ENCODE measurements at places on chromosomes 7 and 10.

DNA sequence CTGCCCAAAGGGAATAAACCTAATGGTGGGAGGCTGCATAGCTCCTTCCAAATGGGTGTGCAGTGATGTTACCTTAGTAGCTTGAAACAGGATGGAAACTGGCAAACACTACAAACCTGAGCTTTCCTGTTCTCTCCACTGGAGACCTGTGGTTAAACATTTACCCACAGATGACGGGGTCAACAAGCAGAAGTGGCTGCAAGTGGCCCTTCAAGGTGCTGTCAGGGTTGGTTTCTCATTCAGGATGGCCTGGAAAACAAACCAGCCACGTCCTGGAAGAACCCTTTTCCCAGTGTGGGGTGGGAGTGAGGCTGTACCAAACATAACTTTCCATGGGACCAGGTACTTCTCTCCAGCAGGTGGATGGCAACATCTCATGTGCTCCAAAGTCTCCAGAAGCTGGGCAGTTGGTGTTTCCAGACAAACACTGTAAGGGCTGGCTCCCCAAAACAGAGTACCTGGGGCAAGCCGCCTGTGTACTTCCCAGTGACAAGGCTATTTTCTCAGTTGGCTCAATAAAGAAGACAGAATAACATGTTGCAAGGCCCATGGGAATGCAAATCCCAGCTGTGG lies 67.5 kb downstream of the DNAJB9 start:
- no peak for DNase-seq

GRCh38 chr10:63030536-63030935 lies 102.6 kb upstream of the NRBF2 start:
- DNase-seq, result no peak

- no peak for DNase-seq
Observed at GRCh38 chr7:37894671-37895070, 21.9 kb downstream of the SFRP4 start.

GRCh38 chr7:100965723-100966541 lies 3.4 kb upstream of the MUC12 start:
- DNase-seq, result peak; percentile 99

DNA sequence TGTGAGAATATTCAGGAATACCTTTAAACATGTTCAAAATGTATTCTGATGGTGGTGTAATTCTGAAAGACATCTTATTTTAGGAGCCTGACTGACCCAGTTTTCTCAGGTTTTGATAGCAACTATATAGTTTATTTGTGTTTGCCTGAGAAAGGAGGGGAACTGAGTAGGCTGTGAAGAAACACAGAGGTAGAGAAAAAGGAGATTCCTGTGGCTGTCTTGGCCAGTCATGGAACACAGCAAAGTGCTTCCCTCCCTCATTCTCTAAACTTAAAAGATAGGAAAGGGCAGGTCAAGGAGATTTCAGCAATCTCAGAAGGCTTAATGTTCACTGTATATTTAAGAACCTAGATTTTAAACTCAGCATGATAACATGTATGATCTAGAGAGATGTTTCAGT lies 43.5 kb downstream of the ZMYND11 start:
- no peak for DNase-seq

DNA sequence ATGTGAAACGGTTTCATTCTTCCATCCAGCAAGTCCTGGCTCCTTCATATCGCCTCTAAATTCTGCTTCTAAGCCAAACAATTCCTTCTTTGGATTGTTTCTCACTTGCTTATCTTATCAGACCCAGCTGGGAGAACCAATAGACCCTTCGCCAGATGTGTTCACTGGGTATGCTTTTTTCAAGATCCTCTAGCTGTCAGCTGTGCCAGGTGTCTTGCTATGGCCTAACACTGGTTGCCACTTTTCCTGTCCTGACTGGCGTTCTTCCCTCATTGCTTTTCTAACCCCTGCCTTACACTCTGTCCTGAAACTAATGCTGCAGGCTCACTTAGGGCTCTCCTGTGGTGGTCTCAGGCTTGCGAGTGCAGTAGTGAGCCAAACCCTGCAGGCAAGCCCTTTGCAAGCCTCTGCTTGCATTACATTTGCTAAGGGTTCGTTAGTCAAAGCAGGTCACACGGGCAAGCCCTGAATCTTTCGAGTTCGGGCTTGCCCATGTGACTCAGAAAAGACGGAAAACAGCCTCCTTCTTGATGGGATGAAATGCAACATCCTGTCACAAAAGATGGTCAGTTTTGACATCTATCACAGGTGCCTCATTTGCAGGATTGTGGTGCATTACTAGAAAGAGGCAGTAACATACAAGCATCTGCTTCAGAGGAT lies 92.8 kb downstream of the VWC2 start:
- no peak for DNase-seq

DNA sequence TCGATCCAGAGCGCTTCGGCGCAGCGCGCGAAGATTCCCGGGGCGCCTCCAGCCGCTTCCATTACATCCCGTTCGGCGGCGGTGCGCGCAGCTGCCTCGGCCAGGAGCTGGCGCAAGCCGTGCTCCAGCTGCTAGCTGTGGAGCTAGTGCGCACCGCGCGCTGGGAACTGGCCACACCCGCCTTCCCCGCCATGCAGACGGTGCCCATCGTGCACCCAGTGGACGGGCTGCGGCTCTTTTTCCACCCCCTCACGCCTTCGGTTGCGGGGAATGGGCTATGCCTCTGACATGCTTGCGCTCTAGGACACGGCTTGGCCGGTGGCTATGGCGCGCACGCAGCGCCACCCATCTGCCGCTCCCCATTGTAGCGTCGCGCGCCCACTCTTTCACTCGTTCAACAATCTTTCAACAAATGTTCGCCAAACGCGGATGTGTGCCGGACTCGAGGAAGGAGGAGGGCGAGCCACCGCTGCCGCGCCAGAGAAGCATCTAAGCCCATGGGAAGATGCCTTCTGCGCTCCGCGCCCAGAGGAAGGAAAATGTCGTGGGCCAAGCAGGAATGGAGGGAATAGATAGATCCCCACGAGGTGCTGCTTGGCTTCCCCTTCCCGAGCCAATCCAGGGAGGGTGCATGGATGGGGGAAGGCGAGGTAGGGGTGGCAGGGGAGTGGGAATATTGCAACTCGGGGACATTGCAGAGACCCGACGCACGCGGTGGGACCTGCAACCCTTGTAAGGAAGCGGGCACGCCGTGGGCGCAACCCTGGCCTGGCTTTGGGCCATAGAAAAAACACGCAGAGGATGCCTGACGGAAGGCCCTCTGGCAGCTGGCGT lies 5.1 kb upstream of the CYP26A1 start:
- DNase-seq, result no peak

GRCh38 chr10:112799038-112799437 lies 151.0 kb upstream of the TCF7L2 start:
- no peak for DNase-seq

DNA sequence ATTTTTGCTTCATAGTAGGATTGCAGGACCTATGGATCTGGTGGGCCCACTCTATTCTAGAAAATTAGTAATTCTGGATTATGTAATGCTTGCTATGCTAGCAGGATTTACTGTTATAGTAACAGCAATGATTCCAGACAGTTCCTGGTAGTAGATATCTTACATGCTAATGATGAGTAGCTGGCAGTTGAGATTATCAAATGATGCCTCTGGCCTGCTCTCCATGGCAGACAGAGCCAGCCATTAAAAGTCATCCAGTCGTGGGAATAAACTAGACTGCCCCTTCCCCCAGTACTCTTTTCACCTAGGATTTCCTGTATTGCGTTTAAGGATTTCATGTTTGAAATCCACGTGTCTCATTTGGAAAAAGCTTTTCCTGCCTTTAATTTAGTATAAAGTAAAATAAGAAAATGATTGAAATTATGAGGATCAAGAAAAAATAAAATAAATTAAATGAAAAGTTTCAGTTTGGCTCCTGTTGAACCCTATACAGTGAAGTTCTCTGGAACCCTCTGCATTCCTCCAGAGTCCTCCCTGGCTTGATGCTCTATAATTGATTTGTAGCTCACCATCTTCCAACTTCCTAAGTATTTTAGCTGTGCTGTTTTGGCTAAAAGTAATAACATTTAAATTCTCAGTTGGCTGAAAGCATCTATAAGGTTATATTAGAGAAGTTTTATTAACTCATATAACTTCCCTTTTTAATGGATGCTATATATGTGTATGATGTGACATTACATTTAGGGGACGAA lies 14.6 kb downstream of the UMAD1 start:
- no peak for DNase-seq

DNA sequence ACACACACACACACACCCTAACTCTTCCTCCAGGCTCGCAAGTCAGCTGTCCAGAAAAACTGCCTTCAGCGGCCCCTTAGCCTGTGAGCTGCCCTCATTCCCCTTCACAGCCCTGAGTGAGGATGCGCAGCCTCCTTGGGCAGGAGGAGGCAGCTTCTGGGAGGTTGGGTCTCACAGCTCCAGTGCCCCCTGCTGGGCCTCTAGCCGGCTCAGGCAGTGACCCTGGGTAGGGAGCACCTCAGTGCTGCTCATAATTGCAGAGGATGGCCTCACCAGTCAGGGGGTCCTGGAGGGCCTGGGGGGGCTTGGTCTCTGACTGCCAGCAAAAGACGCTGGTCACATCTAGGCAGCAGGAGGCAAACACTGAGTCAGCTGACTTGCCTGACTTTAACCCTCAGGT lies 43.7 kb downstream of the ZNF273 start:
- peak; percentile 9 for DNase-seq

DNA sequence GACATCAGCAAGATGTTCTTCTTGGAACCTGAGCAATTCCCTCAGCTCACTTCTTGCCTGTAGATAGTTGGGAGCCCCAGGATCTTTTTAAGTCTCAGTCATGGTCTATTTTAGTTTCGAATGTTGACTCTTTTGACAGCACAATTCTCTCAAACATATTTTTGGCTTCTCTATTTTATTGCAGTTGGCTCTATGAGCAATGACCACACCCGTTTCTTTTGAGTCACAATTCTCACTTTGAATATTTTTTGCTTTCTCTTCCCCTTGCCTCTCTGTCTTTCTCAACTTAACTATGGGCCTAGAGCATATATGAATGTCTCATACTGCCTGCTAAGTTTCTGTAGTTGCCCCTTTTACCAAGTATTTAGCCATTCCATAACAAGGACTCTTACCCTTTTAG lies 222.8 kb downstream of the PTN start:
- DNase-seq, result no peak

- DNase-seq, result no peak
Observed at GRCh38 chr10:374354-374753, 239.1 kb downstream of the ZMYND11 start.
